ENCODE measurements at places on chromosomes 4 and X.
A peak's percentile ranks its signal among the peaks of the same experiment; 100 is the strongest.

- no peak for DNase-seq
Observed at GRCh38 chrX:116111497-116111896, 59.0 kb upstream of the AGTR2 start.

GRCh38 chr4:76782837-76783236 is 115.1 kb downstream of the SOWAHB start:
- no peak for DNase-seq

GRCh38 chrX:65731684-65732289 is 64.3 kb downstream of the MSN start:
- no peak for DNase-seq

DNA sequence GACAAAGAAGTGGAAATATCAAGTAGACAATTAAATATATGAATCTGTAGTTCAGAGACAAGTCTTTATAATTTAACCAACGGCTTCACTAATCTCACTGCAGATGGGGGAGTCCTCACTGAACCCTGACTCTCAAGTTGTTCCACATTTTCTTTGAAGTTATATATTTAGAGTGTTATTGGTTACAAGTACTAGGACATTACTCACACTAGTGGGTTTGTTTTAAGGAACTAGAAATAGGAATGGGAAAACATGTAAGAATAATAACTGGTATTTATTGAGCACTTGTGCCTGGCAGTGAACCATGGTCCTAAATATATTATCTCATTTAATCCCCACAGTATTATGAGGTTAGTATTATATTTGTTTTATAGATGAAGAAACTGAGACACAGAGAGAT is 22.0 kb downstream of the MND1 start:
- DNase-seq: no peak

GRCh38 chrX:107715331-107716117 is 60.1 kb downstream of the TSC22D3 start:
- DNase-seq: no peak

- DNase-seq: no peak
Observed at GRCh38 chr4:184328022-184328736, 110.5 kb upstream of the ENPP6 start.

DNA sequence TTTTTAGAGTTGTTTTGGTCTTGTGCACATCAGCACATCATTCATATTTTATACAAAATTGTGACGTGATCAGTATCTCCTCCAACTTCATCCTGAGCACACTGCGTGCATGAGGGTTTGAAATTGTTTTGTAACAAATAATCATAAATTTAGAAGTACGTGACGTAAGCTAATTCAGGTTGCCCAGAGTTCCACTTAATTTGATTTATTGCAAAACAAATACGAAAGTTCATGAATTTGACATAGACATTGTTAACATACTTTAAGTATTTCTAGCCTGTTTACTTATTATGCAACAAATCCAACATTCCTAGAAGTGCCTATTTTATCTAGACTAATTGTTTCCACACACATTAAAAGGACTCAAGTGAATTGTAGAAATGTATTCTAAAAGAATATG is 48.3 kb downstream of the MAP7D3 start:
- DNase-seq: no peak

GRCh38 chr4:65917486-65917885 is 247.2 kb upstream of the EPHA5 start:
- no peak for DNase-seq

DNA sequence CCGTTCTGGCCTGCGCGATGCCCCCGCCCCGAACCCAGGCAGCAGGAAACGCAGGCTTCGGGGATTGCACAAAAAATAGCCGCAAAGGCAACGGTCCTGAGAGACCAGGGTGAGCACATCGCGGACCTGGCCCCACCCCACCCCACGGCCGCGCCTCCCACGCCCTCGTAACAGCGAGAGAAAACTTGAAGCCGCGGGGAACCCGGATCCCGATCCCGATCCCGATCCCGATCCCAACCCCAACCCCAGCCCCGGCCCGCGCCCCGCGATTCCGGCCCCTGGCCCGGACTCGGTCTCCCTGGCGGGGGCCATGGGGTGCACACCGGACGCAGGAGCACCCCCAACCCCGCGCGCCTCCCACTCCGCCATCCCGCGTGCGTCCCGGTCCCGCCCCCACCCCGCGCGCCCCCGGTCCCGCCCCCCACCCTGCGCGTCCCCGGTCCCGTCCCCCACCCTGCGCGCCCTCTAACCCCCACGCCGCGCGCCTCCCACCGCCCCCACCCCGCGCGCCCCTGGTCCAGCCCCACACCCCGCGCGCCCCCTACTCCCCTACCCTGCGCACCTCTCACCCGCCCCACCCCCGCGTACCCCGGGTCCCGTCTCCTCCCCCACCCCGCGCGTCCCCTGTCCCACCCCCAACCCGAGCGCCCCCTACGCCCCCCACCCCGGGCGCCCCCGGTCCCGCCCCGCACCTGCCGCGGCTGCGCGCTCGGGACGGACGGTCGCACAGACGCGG is 29.0 kb downstream of the NOP14 start:
- no peak for DNase-seq

DNA sequence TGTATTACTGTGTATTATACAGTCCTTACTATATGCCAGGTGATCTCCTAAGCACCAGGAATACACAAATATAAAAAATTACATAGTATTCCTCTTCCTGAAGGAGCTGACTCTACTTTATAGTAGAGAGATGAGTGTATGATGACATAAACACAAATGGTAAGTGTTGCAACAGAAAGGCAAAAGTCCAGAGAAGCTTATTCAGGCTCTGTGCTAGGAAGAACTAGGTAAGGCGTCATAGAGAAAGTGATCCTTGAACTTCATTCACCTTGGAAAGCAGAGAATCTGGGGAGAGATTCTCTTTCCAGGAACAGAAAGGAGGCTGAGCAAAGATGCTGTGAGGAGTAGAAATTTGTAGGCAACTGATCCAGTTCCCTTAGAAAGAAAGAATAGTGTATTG is 115.0 kb upstream of the KCNIP4 start:
- DNase-seq: no peak

DNA sequence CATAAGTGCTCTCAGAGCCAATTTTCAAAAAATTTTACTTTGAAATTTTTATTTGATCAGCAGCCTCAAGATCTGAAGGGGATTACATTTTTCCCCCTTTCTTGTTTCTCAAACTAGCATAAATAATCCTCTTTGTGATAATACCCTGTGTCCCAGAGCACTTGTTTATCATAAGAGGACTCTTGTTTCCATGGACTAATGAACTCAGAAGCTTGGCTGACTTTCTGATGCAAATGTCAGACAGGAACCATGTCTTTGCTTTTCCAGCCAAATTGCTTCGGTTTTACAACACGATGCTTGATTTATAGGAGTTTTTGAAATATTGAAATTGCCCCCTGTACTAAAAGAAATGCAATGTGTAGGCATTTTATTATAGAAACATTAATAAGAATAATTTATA is 859.3 kb upstream of the LCORL start:
- no peak for DNase-seq

DNA sequence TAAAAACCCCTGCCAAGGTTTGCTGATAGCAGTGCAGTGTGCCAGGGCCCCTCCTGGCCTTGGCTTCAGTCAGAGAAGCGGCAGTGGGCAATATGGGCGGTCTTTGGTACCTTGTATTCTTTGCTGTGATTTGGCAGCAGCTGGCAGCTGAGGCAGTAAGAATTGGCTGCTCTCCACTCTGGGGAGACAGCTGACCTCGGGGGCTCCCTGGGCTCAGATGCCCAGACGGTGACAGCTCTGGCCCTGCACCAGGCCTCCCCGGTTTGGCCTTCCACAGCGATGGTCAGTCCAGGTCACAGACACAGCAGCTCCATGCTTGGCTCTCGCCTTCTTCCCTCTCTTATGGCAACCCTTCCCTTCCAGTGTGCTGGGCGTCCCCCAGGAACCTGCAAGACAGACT is 330.9 kb downstream of the BCOR start:
- no peak for DNase-seq

GRCh38 chr4:47017494-47017893 is 13.9 kb upstream of the GABRB1 start:
- DNase-seq: no peak

GRCh38 chr4:108833046-108833445 is 70.2 kb upstream of the ETNPPL start:
- DNase-seq: no peak

- DNase-seq: peak; percentile 70
Observed at GRCh38 chr4:53105313-53105712, 243.2 kb downstream of the RASL11B start.

- no peak for DNase-seq
Observed at GRCh38 chr4:96753216-96753615, 913.3 kb downstream of the PDHA2 start.

DNA sequence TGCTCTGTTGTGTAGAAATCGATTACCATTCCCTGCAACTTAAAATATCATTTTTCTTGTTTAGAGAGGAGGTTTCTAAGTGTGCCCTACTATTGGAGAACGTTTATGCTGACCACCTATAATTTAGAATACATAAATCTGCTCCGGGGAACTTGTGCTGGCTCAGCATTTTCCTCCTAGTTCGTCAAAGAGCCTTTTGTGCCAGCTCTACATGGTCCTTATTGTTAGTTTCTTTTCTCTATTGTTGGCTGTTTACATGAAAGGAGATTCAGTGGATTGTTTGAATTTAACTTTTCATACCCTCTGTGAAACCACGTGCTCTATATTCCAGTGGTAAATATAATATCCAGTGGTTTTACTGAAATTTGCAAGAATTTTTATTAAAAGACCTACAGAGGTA is 53.4 kb upstream of the ATP8A1 start:
- DNase-seq: no peak

DNA sequence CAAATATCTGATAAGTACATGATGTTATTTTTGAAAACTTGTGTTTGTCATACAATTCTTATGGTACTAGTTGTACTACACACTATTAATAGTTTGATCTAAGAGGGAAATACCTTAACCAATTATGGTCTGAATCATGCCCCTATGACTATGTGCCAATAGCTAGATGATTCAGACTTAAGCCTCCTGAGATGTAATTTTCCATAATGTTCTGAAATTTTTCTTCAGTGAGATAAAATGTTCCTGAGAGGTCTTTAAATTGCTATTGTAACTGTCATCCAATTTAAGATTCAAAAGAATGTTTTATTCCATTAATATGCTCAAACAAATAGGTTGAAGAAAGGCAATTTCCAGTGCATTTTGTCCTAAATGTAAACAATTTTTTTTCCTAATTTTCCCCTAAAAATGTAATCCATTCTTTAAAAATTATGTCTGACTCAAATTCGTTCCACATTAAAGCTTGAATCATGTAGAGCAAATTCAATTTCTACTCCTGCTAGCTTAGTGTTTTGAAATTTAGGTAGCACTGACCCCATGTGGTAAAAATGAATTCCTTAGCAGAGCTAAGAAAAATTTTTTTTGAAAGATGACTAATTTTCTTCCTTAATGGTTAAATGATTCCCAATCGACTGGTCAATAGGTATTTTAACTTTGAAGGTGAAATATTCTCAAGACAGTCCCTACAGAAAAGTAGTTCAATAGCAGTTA is 49.1 kb downstream of the APOOL start:
- DNase-seq: no peak

DNA sequence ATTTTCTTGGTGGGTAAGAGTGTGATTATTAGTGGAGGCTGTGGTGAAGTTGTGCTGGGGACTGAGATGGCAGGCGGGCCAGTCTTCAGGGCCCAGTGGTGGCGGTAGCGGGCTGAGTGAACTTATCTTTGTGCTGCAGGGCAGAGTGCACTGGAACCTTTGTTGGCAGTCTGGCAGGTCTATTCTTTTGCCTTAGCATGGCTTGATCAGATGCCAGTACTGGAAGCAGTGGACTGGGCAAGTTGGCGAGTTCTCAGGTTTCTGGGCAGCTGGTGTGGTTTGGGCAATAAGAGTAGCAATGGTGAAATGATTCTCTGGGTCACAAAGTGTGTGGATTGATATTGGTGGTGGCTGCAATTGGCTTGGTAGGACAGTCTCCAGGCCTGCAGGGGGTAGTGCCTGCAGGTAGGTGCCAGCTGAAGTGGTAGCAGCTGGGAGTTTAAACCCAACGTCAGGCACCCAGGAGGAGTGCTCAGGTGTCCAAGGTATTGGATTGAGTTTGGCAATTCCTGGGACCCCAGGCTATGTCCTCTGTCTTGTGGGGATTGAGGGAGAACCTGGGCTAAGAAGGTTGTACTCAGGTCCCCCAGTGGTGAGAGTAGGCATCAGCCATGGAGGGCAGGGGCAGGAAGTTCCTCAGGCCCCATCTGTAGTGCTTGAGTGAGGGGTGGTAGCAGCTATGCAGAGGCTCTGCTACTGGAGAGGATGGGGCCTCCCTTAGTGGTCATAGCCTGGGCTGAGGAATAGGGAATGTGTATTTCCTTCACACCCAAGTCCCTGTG is 34.9 kb upstream of the SLC25A14 start:
- DNase-seq: no peak

DNA sequence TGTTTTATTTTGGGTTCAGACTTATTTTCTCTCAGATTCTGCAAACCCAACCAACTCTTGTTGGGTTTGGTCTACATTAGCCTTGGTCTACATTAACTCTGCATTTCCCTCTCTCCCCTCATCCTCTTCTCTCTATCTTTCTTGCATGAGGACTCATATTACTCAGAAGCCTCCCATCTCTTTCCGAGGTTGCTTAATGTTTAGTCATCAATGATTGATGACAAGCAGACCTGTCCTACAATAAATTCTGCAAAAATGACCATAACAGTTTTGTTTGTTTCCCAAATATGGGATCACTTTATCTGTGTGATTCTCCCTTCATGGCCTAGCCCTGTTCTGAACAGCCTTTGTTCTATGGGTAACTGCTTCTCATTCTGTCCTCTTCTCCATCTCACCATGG is 75.2 kb downstream of the GABRB1 start:
- DNase-seq: no peak

- DNase-seq: peak; percentile 3
Observed at GRCh38 chr4:123996718-123997510, 600.3 kb downstream of the SPRY1 start.

DNA sequence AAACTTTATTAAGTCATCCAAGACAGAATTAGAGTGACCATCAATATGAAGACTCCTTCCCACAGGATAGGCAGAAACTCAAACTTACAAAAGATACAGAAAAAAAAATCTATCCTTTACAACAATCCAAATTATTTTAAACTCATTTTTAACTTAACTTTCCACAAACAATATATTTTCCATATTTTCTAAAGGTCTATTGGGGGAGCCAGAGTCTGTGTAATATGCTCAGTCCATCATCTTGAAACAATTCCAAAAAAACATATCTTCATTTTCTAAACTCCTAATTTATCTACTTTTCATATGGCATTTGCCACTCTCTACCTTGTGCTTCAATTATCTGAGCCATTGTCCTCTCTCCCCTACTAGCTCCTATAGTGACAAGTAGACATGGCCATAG is 378.1 kb downstream of the PDGFC start:
- DNase-seq: no peak
